ENCODE measurements at places on chromosomes 16 and 17. TPM values are rescaled to one million over a fixed set of nuclear protein-coding genes. Genes with fewer than 3 reads are reported as not detected.
A peak's percentile ranks its signal among the peaks of the same experiment; 100 is the strongest.

DNA sequence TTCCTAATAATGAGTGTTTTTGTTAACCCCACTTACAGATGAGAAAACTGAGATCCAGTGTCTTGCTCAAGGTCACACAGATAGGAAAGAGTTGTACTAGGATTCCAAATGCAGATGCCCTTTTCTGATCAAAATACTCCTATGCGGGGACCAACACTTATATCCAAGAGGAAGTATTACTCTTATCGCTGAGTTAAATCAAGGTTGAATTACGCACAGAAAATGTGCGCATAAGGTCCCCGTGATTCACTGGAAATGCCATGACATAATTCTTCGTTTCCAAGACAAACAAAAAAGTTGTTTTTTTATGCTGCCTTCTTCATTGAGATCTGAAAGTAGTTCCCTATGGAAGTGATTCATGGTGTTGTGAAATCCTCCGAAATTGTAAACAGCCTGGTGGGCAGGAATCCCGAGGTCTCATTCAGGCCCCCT lies 463.8 kb upstream of the HSBP1 start:
- no peak for DNase-seq

DNA sequence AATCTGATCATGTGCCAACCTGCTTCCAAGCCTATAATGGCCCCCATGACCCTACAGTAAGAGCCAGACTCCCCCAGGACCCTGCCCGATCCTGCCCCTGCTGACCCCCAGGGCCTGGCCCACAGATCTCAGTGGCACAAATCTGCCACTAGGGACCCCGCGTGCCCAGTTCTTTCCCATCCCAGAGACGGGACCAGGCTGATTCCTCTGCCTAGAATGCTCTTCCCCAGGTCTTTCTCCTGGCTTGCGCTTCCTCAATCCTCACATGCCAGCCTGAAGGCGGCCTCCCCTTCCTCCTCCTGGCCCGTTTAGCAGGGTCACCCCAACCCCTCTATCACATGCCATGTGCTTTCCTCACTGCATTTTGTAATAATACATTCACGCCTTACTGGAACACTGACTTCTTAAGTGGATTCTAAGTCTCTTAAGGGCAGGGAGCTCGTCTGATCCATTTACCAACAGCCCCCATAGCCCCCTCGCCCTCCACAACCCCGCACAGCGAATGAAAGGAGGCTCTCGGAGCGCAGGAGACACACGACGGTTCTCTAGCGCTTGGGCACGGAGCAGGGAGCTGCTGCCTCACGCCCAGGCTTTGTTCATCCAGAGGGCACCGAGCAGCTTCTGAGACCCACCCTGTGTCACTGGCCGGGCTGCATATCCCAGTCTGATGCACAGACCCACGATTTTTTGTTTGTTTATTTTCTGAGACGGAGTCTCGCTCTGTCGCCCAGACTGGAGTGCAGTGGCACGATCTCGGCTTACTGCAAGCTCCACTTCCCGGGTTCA lies 1.2 kb downstream of the TRIM65 start:
- DNase-seq: no peak

- DNase-seq: peak; percentile 63
Measured at GRCh38 chr16:67015313-67015731, 13.6 kb upstream of the CBFB start.

Gene JMJD8
- total RNA-seq: 88.1 TPM

GRCh38 chr16:15754821-15755534 lies 101.8 kb downstream of the MYH11 start:
- no peak for DNase-seq

Gene KRTAP3-1
- not detected for total RNA-seq

GRCh38 chr17:79645022-79645776 lies 34.3 kb upstream of the RBFOX3 start:
- peak; percentile 46 for DNase-seq

DNA sequence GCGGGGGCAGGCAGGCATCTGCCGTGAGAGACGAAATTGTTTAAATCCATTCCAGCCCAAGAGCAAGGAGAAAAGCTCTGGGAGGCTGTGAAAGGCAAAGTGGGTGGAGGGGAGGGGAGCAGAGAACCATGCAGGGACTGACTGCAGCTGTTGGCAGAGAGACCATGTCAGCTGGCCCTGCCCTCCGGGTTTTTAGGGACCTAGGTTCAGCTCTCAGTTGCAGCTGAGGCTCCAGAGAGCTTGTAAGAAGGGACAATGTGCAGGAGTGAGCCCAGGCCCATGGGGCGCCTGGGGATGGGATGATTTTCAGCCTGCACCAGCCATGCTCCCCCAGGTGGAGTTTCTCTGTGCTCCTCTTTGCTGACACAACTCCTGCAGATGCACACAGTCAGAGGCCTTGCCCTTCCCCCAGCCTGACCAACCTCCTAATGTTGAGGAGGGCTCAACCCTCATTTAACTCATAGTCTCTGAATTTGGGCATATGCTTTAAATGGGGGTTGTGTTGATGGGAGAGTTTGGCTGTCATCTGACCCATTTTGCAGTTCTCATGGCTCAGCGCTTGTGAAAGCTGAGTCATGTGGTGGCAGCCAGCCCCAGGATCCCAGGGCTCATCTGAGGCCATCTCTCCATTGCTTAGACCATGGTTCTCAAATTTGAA lies 70.9 kb downstream of the PLXDC1 start:
- DNase-seq: no peak

GRCh38 chr16:51701025-51701424 lies 550.0 kb upstream of the SALL1 start:
- no peak for DNase-seq

GRCh38 chr16:52389045-52389444 lies 157.9 kb downstream of the TOX3 start:
- DNase-seq: no peak

DNA sequence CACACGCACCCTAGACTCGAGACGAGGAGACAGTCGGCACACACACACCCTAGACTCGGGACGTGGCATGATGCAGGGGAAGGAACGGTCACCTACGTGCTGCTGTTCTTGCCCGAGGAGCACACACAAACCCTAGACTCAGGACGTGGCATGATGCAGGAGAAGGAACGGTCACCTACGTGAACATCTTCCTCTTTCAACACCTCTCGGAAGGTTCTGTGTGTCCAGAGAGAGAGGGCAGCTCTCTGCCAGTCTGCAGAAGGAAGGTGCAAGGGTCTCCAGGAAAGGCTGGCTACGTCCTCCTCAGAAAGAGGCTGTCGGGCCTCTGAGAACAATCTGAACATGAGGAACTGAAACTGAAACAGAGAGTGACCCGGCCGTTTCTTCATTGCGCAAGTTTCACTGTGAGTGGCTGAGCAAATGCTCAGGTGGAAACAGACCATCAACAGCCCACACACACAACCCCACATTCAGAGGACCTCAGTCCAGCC lies 43.4 kb downstream of the ZNF276 start:
- DNase-seq: peak; percentile 54

GRCh38 chr16:85416228-85417109 lies 196.7 kb upstream of the GSE1 start:
- DNase-seq: peak; percentile 92

GRCh38 chr17:50935221-50935995 lies 69.3 kb upstream of the TOB1 start:
- no peak for DNase-seq

GRCh38 chr17:20009052-20009301 lies 182 bp upstream of the SPECC1 start:
- no peak for DNase-seq

DNA sequence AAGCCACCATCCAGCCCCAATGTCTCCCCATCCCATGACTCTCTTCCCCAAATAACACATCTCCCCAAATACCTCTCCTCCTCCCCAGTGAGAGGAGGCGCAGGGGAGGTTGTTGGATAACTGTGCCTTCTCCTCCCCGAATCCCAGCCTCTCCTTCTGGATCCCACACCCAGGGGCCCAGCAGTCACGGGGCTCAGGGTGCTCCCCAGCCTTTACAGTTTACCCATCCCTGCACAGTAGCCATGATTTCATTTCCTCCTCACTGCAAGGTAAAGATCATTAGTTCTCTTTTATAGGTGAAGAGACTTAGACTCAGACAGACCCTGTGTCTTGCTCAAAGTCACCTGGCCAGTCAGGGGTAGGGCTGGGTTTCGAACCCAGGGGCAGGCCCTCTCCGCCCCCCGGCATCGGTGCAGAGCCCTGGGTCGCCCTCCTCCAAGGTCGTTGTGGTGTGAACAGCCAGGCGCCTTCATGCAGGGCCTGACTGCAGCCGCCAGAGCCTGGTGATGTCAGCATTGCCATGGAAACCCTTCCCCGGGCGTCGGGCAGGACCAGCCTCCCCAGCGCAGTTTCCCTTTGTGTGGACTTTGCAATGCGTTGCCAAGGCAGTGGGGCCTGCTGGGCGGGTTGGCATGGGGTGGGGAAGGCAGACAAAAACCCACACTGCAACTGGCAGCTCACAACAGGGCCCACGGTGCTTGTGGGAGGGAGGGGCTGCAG lies 53.3 kb upstream of the TOB1 start:
- DNase-seq: peak; percentile 94

DNA sequence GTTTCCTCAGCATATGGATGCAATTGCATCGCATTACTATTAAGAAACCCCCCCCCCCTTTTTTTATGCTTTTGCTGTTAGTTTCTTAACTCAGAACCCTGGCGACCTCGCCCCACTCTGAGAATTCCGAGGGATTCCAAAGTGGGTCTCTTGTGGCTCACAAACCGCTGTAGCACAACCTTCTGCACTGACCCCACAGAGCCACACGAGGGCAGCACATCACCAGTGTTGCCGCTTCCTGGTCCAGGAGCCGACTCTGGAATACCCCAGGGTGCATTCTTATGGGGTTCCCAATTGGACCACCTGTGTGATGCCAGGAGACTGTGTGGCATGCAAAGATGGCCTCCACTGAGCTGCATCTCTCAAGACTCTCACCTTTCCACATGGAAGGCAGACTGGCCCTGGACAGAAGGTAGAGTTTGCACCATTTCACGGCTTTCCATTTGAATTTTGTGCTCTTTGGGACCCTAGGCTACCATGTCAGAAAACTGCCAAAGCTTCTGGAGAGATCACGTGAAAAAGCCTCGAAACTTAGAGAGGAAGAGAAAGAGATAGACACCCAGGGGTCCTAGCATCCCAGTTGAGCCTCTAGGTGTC lies 432.7 kb upstream of the ASIC2 start:
- peak; percentile 15 for DNase-seq

DNA sequence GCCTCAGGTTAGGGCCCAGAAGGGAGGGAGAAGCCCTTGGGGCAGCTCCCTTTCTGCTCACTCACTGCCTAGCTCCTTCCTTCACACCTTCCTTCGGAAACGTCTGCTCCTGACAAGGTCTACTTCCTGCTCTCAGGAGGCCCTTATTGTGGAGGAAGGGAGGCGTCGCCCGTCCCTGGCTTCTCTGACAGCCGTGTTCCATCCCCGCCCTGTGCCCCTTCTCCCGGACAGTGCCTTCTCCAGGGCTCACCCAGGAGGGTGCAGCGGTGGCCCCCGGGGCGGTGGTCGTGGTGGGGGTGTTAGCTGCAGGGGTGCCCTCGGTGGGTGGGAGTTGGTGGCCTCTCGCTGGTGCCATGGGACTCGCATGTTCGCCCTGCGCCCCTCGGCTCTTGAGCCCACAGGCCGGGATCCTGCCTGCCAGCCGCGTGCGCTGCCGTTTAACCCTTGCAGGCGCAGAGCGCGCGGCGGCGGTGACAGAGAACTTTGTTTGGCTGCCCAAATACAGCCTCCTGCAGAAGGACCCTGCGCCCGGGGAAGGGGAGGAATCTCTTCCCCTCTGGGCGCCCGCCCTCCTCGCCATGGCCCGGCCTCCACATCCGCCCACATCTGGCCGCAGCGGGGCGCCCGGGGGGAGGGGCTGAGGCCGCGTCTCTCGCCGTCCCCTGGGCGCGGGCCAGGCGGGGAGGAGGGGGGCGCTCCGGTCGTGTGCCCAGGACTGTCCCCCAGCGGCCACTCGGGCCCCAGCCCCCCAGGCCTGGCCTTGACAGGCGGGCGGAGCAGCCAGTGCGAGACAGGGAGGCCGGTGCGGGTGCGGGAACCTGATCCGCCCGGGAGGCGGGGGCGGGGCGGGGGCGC lies 231.9 kb downstream of the SEC14L1 start:
- DNase-seq: peak; percentile 61

GRCh38 chr16:6753553-6753952 lies 579.1 kb upstream of the RBFOX1 start:
- DNase-seq: no peak

Gene NTN1
- 11.6 TPM for total RNA-seq

DNA sequence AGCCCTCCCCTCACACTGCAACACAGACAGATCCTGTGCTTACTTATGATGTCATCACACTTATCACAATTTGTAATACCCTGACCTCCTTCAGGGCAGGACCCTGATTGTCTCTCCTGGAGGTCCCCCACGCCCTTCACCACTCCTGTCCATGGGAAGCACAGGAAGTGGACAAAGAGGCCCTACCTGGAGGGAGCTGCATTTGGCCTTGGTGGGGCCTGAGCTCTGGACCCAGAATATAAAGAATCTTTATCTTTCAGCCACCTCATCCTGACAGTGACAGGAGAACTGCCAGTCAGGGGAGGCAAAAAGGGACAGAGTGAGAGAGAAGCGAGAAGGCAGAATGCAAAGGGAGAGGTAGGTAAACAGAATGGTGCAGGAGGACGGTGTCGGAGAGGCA lies 303.4 kb upstream of the N4BP1 start:
- DNase-seq: peak; percentile 49

DNA sequence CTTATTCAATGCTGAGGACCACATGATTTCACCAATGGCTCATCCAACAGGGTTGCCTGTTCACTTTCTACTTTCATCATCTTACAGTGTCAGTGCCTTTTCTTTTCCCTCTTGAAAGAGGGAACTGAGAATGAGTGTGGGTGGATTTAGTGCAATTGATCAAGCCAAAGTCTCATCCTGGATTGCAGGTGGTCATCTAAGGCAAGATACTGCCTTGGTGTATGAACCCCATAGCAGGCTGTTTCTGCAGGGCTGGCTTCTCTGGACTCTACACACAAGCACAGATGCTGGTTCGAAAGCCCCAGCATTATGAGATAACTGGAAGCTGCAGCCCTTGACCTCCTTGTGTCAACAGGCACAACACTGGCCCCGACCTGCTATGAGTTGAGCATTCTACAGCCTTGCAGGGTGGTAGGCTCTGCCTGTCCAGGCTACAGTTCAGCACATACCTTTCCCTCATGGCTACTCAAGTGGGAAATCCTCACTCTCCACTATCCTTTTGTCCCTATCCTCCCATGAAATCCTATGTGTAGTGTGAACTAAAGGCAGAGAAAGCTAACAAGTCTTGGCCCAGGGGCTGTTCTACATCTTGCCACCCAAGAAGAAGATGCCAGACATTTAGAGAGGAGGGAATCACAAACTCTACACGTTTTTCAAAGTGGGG lies 358.7 kb downstream of the SLC39A11 start:
- no peak for DNase-seq

GRCh38 chr17:59367657-59368045 lies 36.2 kb downstream of the YPEL2 start:
- no peak for DNase-seq

Gene EME1
- 0.42 TPM for total RNA-seq

- DNase-seq: no peak
Measured at GRCh38 chr16:15647294-15648014, 2.6 kb upstream of the NDE1 start.

DNA sequence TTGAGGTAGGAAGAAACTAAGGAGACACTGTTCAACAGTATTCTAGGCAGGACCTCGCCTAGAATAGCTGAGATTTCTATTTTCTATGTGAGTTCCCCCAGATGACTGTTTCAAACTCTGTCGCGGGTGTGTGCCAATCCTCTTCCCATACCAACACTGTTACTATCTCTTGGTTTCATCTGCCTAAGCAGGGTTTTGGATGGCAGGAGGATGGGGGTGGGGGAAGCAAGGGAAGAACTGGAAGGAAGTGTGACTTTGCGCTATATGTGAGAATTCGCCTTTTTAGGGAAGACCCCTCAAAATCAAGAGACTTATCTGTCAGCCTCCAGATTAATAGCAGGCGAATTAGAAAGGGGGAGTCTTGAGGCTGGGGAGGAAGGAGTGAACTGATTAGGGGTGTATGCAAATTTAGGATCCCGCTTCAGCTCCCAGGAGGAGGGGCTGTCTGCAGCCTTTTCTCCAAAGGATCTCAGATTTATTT lies 521 bp upstream of the G6PC3 start:
- DNase-seq: no peak

Gene TEX19
- not detected for total RNA-seq
